Spleen (tissue), 13 donors: ENCODE measurements at places on chromosomes 5 and 9.

DNA sequence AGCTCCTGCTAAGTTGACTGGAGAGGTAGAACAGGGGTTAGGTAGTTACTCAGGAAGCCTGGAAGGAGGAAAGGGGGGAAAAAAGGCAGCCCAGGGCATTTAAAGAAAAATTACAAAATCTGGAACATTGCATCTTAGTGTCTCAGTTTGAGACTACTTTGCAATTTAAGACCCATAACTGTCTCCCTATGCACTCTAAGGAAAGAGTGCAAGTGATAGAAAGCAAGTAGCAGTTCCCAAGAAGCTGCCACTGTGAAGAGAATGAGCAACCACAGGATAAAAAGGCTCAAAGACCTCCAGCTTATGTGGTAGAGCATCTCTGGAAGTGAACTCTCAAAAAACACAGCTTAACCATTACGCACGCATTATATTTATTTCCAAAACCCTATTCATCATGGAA, 141.8 kb downstream of the SLCO4C1 start:
- no peak for DNase-seq

DNA sequence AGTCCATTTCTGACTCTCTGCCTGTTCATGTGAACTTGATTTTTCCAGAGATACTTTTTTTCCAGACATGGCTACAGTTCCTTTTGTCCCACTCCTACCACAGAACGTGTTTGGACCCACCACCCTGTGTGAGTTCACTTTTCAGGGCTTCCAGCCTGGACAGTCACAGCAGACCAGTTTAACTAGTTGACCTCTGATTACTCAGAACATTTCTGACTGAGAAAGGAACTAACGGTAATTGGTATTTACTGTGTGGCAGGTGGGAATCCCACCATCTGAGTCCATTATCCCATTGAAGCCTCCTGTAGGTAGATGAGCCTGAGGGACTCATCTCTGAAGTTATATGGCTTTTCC, 210.1 kb downstream of the GOLPH3 start:
- DNase-seq, result no peak

DNA sequence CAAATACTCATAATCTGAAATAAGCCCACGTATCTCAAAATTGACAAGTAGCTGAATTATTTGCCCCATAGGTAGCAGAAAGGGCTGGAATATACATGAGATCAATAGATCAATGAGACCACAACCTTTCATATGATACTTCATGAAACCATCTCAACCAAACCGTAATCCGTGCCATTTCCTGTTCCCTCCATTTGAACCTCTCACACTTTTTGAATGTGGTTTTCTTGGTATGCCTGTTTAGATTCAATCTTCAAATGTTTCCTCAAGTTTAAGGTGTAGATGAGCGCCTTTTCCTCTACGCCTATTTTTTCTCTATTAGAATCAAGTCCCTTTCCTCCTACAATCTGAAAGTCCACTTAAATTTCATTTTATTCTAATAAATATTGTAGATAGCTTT, 805.5 kb downstream of the EFNA5 start:
- no peak for DNase-seq

- DNase-seq, result no peak
These were observed 302.1 kb downstream of the CSNK1G3 start for GRCh38 chr5:123813937-123814624.

DNA sequence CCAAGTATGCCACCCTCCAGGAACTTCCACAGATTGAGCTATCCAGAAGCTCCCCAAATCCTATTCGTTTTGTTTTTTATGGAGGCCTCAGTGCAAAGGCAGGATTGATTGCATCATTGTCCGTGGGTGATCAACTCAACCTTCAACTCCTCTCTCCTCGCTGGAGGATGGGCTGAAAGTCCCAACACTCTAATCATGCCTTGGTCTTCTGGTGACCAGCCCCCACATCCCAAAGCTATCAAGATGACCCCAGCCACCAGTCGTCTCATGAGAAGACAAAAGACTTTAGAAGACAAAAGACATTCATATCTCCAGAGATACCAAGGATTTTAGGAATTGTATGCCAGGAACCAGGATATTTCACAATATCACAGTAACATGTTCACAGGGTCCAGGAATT, 441.6 kb upstream of the WWC1 start:
- no peak for DNase-seq

DNA sequence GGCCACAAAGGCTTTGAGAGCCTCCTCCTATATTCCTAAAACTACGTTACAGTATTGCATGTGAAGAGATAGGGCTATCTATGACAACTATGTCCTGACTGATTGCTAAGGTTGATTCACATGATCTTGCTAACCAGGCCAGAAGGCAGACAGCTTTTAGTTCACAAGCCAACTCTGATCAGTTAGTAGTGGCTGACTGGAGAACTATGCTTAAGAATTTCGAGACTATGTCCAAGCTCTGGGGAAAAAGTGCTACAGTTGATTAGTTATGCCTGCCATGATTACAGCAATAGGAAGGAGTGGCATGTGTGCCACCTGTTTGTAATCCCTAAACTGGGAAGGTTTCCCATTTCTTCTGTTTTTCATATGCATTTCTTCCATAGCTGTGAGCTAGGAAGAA, 223.4 kb downstream of the DOCK8 start:
- no peak for DNase-seq

DNA sequence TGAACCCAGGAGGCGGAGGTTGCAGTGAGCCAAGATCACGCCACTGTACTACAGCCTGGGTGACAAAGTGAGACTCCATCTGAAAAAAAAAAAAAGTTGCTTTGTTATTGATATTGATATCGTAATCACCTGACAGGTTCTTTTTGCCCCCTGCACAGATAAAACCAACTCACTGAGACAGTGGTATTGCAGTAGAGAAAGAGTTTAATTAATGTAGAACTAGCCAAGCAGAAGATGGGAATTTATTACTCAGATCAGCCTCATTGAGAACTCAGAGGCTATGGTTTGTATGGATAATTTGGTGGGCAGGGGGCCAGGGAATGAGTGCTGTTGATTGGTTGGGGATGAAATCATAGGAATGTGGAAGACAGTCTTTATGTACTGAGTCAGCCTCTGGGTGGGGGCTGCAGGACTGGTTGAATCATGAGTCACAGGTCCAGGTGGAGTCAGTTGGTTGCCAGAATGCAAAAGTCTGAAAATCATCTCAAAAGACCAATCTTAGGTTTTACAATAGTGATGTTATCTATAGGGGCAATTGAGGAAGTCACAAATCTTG, 35.8 kb upstream of the MEGF10 start:
- no peak for DNase-seq

DNA sequence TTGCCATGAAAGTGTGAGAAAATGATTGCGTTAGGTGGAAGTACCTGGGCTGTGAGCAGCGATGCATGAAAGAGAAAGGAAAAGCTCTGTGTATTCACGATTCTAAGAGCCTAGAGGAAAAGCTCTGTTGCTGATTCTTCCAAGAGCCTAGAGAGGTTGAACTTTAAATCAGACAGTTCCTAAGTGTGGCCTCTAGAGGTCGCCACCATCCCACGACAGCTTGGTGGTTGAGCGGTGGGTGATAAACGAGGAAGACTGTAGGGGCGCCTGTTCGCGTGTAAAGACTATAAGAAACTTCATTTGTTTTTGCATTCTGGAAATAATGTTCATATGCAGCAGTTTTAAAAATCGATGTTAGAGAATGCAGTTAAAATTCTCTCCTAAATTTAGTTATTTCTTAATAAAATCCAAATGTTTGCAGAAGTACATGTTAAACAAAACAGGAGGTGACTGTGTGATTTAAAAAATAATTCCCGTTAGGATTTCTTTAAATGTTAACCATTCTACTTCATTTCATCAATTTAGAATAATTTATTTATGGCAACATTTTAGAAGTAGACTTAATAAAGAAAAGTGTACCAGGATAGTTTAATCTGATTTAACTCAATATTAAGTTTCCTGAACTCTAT, 107.7 kb downstream of the TENT4A start:
- no peak for DNase-seq

DNA sequence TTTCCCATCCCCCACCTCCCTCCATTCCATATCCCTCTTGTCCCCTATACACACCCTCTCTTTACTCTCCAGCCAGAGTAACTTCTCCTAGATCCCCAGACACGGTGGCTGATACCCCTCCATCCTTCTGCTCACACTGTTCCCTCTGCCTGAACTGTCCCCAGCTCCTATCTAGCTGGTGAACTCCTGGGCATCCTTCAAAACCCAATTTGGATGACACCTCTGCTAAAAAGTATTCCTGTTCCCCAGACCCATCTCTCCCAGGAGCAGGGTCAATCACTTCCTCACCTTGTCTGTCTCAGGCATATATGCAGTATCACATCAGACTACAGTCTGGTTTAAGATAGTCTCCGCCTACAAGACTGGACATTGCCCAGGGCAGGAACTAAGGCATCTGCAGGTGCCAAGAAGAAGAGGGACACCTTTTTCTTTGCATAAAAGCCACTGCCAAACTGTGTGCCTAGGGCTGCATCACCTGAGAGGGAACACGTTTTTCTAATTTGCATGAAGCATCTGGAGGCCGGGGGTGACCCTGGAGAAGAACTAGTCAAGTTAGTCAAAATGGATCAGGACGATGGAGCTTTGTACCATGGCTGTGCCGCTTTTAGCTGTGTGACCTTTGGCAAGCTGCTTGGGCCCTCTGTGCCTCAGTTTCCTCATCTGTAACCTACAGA, 27.1 kb downstream of the NR5A1 start:
- DNase-seq, result no peak

- no peak for DNase-seq
These were observed 18.9 kb downstream of the MRPS30 start for GRCh38 chr5:44827681-44828080.

GRCh38 chr9:21854594-21854993, 52.2 kb downstream of the MTAP start:
- DNase-seq, result no peak

DNA sequence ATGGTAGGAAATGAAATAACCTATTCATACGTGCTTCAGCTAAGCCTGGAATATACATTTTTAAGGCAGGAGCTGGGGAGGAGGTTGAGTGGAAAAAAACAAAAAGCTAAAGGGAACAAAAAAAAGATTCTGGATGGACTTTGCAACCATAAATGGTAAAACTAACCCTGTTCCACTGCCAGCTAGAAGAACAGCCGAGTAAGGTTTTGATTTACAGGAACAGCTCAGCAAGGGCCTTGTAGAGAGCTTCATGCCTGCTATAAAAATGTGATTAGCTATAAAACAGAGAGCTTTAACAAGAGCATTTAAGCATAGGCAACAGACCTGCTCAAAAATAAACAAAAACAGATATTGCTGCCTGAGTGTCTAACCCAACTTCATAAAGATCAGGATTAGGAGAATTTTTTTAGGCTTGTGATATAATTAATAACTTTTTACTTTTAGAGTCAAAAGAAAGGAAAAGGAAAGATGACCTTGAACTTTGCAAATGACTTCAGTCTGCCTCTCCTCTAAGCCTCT, 194.8 kb downstream of the FBXL7 start:
- no peak for DNase-seq

- no peak for DNase-seq
These were observed 42.6 kb downstream of the CSF1R start for GRCh38 chr5:150043657-150044328.

DNA sequence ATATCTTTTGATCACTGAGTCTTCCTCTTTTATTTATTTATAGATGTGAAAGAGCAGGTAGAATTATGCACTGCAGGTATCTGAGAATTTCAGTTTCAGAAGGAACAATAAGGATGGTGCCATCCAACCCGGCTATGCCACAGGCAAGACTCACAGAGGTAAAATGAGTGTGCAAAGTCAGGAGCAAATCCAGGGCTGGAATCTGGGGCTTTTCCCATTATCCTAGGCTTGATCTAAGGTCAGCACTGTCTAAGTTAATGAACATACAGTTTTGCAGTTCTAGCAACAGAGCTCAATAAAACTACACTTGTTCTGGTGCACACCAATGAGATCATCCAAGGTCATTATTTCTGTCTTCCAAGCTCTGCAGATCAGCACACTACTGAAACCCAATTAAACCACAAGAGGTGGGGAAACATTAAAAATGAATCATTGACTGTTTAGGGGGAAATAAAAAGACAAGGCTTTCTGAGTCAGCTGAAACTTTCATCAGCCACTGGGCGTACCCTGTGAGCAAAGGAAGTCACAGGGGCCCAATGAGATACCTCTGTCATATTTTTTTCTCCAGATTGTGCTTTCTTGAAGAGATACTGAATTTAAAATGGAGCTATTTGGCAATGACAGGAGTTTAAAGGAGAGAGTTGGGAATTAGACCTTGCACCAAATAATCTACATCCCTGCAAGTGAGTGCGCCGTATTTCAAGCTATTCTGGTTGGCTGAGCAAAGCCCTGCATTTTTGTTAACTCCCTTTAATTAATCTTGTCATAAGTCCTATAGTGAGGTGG, 662.2 kb upstream of the ZNF608 start:
- no peak for DNase-seq

DNA sequence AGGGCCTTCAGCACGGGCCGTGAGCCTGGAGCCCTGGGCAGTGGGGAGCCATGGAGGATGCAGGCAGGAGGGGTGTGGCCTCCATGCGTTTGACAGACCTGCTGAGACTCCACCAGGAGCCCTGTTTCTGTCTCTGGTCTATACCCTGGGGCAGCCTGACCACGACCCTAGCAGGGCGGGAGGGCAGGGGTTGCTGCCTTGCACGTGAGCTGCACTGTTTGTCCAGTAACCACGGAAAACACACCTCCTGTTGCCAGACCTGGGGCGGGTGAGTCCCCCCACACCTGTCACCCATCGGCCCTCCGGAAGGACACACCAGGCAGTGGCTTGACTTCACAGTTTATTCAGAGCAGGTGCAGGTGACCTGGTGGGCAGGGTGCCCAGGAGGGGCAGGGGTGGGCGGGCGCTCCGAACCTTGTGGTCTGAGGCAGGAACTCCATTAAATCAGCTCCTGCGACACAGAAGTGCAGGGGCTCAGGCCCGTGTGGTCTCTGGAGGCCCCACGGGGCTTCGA, 3.9 kb downstream of the LCN8 start:
- no peak for DNase-seq

- no peak for DNase-seq
These were observed 242.5 kb upstream of the RFX3 start for GRCh38 chr9:3768286-3768685.

- no peak for DNase-seq
These were observed 287.8 kb upstream of the RASA1 start for GRCh38 chr5:86979811-86980411.

GRCh38 chr5:91643797-91644196, 260.7 kb upstream of the ARRDC3 start:
- DNase-seq, result no peak

- peak; percentile 95 for DNase-seq
These were observed at the start of gene AGPAT2 for GRCh38 chr9:136686794-136687711. TSS of gene AGPAT2 (minus strand) at chr9:136687457. CDS start at chr9:136687357, 100 bp downstream.

DNA sequence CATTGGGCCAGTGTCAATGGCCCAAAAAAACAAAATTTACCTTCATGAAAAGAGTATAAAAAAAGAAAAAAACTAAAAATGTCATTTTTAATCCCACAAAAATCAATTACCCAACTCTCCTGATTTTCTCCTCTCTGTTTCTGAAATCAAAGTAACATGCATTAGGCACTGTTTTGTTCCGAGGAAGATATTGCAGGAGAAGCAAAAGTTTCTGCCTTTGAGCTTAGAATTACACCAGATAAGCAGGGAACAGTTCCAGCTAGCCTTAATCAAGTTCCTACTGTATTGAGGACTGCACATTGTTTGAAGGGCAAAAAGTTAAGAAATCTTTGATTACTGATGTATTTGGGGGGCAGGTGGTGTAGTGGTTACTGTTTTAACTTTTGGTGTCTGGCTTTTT, 1.1 kb upstream of the PRKAA1 start:
- no peak for DNase-seq
